ENCODE measurements at places on chromosomes 11 and 22.

- peak; percentile 69 for DNase-seq
Measured at GRCh38 chr11:47373876-47374719, 4.2 kb downstream of the SPI1 start.

DNA sequence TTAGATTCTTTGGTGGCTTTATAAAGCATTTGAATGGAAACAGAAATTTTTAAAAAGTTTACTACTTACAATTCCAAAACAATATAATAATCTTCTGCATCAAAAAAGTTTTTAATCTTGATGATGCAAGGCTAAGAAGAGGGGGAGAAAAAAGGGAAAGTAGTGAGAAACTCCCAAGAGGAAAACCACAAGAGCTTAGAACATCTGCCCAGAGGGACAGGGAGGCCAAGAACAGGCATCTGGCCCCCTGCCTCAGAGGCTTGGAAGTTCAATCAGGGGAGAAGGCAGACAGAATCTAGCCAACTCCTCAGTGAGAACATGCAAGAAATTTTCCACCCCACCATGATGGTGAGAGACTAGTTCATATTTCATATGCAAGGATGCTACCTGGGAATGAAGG is 23.8 kb upstream of the TTC28 start:
- no peak for DNase-seq

GRCh38 chr11:43997022-43997660 is 50.6 kb upstream of the ACCSL start:
- no peak for DNase-seq

DNA sequence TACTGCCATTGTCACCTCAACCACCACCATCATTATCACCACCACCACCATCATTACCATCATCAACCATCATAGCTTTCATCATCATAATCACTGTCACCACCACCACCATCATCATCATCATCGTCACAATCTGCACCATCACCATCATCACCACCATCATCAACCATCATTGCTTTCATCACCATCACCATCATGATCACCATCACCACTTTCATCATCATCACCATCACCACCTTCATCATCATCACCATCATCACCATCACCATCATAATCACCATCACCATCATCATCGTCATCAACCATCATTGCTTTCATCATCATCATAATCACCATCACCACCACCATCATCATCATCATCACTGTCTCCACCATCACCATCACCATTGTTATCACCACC is 8.7 kb upstream of the OSBPL5 start:
- no peak for DNase-seq

- DNase-seq, result peak; percentile 25
Measured at GRCh38 chr22:22721681-22722354, 77.4 kb downstream of the GGTLC2 start.

DNA sequence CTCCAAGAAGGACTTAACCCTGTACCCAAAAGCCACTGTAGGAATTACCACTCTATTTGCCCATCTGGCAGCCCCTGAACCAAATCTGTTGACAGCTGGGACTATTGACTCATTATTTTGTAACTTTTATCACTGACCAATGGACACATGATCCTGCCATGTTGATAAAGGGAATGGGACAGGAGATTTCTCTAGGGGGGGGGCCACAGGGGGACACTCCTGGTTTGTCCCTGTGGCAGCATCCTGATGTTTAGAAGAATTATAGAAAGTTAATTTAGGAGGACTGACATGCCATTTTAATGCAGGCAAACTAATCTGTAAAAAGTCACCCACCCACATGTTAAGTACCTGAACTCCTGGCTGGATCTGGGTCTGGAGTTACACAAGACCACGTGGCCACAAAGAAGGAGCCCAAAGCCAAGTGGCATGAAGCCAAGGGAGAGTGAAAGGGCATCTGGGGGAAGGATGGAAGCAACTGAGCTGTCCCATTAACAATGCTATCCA is 558.1 kb downstream of the ETS1 start:
- no peak for DNase-seq

DNA sequence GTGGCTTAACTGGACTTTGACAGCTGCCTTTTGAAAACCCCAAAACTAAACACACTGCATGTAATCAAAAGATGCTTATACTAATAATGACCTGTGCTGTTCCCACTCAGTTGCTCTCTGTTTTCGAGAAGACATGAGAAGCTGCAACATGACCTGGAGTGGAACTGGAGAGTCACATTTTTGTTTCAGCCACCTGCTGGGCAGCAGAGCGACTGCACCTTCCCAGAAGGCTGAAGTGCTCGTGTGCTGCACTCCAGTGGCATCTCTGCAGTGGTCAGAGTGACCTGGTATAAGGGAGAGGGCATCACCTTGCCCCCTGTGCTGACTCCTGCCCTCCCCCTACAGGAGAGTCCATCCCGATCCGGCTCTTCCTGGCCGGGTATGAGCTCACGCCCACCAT is 8.6 kb downstream of the THYN1 start:
- no peak for DNase-seq

- peak; percentile 42 for DNase-seq
Measured at GRCh38 chr22:19756288-19757128, 4.1 kb upstream of the TBX1 start.

GRCh38 chr11:65066805-65067291 is 8.5 kb upstream of the NAALADL1 start:
- DNase-seq, result no peak

DNA sequence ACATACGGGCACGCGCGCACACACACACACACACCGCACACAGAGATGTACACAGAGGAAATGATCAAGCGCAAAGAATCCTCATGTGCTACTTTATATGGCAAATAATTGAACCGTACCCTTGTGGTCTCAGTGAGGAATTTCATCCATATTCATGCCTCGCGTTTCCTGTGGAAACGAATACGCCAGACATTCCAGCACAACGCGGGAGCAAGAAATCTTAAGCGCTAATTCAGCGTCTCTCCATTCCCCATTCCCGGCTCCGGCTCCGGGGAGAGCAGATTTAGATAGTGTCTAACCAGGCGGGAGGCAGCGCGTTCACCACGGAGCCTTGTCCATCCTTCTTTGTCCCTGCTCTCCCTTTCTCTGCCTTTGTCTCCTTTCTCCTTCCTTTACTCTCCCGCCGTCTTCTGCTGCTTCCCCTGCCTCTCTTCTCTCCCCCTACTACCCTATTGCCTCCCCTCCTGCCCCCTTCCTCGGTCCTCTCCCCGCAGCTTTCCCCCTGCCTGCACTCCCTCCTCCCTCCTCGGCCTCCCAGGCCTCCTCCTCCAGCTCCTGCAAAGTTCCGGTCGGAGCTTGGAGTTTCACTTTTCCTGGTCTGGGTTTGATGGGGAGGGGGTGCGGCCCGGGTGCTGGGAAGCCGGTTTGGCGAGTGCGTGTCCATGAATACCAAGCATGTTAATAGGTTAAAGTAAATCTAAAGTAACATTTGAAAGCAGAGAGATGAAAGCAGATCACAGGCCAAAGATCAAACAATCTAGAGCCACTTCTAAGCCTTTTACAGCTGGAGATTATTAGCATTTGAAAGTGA is 579.3 kb downstream of the BUD13 start:
- DNase-seq, result no peak

GRCh38 chr22:30606455-30607299 is at the start of gene TCN2:
TCN2 (plus strand) TSS chr22:30607174; CDS start chr22:30607332, 158 bp downstream.
- no peak for DNase-seq
